CD4-positive, alpha-beta T cell treated with Interleukin-6 at 100 ng/mL for 8 hours (primary cell): ENCODE measurements at places on chromosomes 16 and 17.

- no peak for DNase-seq
Measured at GRCh38 chr17:39156491-39156890, 5.1 kb upstream of the PLXDC1 start.

DNA sequence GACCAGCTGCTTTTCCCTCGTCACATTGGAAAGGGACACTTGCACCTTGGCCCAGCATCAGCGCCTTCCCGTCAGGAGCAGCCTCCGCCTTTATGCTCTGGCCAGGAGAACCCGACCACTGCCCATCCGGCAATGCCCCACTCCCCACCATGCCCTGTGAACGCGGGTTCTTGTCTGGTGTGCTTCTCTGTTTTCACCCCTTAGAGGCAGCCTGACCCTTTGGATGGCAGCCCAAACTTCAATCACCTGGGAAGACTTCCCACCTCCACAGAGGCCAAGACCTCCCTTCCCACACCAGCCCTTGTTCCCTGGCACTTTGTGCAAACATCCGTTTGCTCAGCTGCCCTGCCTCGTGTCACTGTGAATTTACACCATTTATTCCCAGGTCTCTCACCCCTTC is 87.0 kb downstream of the DNAH17 start:
- no peak for DNase-seq

DNA sequence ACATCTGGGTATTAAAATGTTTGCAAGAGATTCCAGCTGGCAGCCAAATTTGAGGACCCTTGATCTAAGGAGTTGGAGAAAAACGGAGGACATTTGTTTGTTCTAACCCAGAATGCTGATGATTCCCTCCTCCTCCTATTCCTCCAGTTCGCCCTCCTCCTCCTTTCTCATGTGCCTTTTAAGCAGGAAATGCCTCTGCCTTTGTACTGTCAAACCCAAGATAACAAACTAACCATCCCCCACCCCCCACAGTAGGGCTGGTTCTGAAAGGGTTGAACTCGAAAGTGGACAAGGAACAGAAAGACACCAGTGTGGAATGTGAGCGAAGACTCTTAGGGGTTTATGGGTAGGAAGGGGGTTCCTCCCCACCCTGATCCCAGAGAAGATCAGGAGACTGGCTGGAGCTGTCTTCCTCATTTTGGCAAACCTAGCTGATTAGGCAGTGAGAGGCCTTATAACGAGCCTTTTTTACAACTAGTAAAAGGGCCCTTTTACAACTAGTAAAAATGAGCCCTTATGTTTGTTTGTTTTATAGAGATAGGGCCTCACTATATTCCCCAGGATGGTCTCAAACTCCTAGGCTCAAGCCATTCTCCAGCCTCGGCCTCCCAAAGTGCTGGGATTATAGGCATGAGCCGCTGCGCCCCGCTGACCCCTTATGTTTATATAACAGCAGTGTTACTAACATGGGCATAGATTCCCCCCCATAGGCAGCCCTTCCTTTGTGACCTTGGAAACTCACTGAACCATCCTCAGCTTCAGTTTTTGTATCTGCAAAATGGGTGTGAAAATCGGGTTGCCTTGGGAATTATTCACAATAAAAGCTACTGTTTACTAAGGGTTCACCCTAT is 975 bp downstream of the CHD9 start:
- DNase-seq = no peak

DNA sequence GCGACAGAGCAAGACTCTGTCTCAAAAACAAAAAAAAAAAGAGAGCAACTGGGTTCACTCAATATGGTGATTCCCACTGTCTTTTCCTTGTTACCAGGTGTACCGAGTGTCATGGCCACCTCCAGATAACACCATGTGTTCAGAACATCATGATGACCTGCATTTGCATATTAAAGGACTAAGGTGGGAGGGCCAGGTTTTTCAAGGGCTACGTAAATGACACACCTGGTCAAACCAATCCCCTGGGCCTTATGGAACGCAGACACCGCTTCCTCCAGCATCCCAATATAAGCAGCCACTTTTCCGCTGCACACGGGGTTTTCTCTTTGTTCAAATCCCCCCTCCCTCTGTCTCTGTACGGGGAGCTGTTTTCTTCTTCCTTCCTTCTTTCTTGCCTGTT is 29.3 kb downstream of the WSCD1 start:
- no peak for DNase-seq

GRCh38 chr17:41338961-41339485 is 11.6 kb downstream of the KRT33A start:
- peak; percentile 81 for DNase-seq

DNA sequence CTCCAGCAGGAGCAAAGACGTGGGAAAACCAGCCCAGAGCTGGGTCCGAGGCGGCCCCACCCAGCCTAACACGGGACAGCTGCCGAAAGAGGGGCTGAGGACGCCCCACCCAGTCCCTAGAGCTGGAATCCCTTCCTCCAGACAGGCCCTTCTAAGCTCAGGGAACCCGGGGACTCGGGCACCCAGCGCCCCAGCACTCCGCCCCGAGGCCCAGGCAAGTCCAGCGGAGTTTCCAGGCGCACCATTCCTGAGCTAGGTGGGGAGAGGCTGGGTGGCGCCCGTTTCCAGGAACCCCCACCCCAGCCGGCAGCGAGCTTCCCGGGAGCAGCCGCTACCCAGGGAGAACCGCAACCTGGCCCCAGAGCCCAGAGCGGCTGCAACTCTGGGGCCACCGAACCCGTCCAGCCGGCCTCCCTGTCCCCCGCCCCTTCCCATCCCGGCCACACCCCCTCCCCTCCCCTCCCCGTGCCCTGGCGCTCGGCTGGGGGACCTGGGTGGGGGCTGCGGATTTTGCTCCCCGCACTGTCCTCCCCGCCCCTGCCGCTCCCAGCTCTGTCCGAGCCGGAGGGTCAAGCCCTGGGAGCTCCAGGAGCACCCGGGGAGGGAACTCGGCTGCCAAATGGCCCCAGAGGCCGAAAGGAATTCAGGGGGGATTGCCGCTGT is 536 bp downstream of the TMC6 start:
- no peak for DNase-seq

DNA sequence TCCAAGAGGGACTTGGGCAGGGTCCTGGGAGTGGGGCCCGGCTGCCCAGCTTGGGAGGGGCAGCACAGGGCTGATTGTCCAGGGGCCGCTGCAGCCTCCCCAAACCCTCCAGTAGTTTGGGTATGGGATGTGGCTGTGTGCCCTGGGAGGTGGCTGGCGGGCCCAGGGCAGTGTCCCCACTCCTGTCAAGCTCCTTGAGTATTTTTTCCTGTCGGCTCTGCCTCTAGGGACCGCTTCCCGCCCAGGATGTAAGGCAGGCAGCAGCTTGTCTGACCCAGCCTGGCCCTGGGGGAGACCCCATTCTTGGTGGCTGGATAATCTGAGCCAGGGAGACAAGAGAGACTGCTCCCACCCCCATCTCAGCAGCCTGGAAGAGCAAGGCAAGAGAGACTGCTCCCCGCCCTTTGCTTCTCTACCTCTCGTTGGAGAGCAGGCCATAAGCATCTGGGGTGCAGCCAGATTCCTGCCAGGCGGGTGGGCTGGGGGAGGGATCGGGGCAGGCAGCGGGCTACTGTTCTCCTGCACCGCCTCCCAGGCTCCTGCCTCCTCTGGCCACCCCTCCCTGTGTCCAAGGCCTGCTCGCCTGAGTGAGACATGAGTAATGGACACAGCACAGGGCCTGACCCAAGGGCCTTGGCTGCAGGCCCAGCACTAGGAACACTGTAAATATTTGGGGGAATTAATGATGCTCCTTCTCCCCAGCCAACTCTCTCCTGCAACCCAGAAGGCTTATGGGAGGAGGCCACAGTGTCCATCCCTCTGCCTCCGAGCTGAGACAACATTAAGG is 18.4 kb upstream of the ITGA3 start:
- DNase-seq = no peak

DNA sequence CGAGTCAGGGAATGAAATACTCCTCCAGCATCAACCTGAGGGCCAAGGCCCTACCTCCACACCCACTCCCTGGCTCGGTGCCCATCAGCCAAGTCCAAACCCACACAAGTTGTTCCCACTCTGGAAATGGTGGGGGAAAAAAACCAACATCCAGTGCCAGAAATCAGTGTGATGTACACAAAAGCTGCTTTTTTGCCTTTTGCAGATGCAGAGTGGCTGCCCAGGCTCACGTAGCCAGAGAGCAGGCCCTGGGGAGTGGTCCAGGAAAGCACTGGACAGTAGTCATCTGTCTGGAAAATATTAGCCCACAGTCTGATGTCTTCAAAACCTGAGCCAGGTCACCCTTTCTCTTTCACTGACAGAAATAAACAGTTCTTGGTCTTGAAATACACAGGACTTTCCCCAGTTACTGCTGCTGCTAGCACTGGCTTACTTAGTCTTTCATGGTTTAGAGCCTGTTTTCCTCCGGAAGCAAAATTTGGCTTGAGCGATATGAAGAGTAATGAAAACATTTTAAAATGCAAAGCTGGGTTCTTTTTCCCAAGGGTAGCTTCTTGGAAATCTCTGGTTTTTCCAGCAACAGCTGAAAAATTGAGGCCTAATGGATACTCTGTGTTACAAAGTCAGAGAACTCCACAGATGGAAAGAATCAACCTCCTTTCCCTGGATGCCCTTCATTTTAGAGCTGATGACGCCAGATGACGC is 18.2 kb upstream of the NOS2 start:
- no peak for DNase-seq

DNA sequence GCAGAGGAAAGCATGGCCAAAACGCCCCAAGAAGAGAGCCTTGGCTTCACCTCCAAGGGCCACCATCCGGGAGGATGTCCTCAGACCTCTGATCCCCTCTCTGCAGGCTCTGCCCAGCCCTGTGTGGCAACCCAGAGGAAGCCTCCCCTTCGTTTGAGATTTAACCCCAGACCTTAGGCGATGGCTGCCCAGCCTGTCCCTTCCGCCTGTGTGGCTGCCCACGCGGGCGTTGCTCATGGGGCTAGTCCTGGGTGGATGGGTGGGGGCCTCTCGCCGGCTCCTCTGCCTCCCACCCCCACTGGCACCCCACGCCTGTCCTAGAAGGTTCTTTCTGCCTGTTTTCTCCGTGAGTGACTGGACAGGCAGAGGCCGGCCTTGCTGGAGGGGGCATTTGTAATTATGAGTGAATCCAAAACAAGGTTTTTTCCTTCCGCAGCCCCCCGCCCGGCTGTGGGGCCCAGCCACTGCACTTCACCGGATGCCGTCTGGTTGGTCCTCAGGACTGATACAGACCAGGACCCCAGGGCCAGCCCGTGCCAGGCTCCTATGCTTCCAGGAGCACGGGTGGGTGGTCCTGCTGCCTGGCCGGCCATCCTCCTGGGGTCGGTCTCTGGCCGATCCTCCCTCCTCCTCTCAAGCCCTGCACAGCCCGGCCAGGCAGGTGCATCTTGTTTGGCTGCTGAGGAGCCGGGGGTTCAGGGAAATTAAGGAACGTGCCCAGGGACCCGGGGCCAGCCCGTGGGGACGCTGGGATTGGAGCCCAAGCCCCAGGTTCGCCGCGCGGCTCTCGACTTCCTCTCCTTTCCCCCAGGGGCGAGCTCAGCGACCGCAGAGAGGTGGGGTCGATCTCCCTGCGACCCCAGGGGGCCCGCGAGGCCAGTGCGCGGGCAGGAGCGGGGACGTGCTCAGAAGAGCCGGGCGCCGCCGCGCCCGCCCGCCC is at the start of gene TMEM235:
Gene TMEM235 (plus strand): TSS at position 636 of the 940 bp plus-strand sequence. CDS start 393 bp downstream, outside the sequence.
- DNase-seq = no peak

- DNase-seq = no peak
Measured at GRCh38 chr16:85248857-85249256, 136.6 kb upstream of the CIBAR2 start.

DNA sequence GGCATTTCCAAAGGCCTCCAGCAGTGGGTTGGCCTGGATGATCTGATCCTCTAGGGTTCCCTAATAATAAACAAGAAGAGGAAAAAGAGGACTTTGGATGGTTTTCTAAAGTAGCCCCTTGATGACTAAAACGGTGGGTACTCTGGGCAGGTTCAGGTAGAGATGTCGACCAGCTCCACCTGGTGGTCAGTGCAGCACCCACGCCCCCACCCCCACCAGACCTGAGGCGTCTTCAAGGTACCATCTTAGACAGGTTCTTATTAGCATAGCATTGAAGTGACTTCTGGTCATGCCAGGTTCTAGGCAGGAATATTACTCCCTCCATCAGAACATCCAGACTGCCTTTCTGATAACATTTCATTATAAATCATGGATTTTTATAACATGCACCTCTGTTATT is 15.0 kb downstream of the MYH13 start:
- DNase-seq = no peak

GRCh38 chr16:88854306-88855111 is 2.2 kb downstream of the GALNS start:
- no peak for DNase-seq

DNA sequence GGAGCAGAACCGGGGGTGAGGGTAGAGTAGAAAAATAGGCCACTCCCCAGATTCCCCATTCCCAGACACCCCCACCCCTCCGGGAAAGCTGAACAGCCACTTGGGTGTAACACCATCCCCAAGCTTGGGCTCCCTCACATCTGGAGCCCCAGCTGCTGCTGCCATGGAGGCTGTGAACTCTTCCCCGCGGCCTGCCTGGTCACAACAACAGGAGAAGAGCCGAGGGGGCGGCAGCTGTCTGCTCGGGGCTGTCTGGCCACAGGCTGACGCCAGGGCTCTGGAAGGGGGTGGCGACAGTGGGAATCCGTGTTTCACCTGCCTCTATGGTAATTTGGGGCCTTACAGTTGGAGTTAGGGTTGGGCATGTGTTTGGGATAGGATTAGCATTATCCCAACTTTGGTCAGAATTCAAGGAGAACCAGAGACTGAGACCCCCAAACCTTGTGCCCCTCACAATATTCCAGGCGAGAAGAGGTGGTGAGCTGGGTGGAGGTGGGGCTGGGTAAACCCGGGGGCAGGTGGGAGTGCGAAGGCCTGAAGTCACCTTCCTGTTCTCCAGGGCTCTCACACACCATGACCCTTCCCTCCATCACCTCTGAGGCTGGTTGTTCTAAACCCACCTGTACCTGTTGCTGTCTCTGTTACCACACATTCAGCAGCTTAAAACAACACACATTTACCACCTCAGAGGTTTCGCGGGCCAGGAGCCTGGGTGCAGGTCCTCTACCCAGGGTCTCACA is 29.7 kb upstream of the NXPH3 start:
- no peak for DNase-seq

GRCh38 chr16:13507530-13507929 is 412.4 kb upstream of the ERCC4 start:
- DNase-seq = no peak

GRCh38 chr17:66177048-66177447 is 14.9 kb downstream of the CEP112 start:
- no peak for DNase-seq

DNA sequence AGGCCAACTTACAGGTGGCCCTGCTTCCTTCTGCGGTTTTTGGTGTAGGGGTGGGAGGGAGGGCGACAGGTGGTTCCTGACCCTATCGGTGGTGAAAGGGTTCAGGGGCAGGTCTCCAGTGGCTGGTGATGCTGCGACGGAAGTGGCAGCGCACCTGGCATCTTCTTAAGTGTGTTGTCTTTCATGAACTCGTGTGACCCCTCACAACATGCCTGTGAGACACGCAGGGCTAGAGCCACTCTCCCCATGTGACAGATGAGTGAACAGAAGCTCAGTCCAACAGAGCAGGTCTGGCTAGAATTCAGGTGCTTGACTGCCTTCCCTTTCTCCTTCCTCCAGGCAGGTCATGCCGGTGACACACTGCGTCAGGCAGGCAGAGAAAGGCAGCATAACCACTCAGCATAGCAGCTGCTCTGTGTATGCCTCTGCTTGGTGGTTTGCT is 8.0 kb downstream of the TNFAIP1 start:
- DNase-seq = no peak

- DNase-seq = no peak
Measured at GRCh38 chr17:80402959-80403358, 12.0 kb upstream of the ENDOV start.
